Activated CD4-positive, CD25-positive, alpha-beta regulatory T cell (primary cell): ENCODE measurements at places on chromosomes 5 and 9.

GRCh38 chr5:147509041-147509709 is 693 bp downstream of the DPYSL3 start:
- no peak for DNase-seq

GRCh38 chr5:21684992-21685391 is 1168.2 kb downstream of the CDH12 start:
- no peak for DNase-seq

- DNase-seq: no peak
Measured at GRCh38 chr5:55497712-55498111, 37.1 kb downstream of the PLPP1 start.

DNA sequence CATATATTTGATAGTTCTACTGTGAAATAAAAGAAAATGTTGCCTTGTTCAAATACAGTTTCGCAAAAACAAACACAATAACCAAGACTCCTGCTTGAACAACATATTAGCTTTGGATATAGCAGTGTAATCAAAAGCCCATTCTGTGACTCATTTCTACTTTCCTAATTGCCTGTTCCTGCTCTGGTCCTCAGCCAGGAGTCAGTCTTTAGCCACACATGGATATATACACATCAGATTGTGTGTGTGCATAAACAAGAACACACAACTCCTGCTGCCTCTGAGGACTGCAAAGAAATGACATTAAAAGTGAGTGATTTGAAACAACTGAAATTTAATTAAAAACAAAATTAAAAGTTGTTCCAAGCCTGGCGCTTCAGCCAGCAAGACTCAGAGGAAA is 334.8 kb downstream of the TRIM32 start:
- no peak for DNase-seq

DNA sequence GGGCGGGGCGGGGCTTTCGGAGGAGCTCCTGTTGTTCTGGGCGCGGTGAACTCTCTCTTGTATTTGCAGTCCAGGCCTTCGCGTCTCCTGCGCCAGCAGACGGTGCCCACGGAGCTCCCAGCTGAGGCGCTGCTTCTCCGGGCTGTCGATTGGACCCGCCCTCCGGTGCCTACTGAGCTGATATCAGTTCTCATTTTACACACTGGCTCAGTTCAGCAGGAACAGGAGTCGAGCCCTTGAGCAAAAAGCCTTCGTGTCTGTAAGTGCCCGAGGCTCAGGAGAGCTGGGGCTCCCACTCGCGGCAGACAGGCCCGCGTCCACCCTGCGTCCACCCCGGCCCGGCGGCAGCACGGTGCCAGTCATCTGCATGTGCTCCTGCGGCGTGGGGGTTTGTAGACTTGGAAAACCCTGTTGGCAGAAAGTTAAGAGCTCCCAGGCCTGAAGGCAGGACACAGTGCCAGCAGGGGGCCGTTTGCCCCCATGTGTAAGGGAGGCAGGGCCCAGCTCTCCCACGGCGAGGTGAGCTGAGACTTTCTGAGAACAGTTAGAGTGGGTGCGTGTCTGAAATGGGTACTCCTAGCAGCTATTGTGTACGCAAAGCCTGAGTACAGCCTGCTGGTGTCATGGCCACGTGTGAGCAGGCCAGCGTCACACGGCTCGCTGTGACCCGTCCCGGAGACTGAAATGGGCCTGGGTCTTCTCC is 231.5 kb downstream of the FANCC start:
- no peak for DNase-seq

- DNase-seq: no peak
Measured at GRCh38 chr5:180140571-180140970, 68.4 kb downstream of the RASGEF1C start.

DNA sequence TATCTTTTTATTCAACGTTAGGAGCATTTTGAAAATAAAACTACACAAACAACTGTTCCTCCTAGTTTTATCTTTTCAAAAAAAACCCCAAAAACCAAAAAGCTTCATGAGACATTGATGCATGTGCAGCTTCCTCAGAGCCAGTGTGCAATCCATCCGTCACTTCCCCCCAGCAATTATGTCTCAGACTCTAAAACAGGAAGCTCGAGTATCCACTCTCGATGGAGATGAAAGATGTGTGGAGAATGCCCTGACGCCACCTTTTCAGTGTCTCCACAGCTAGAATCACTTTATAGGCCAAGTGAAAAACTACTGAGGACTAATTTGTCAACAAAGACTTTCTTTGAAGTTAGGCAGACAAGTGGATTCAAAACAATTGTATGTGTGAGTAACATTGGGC is 408.9 kb upstream of the SMARCA2 start:
- no peak for DNase-seq
